ENCODE measurements at places on chromosomes 4 and X. TPM values are rescaled to one million over a fixed set of nuclear protein-coding genes. Genes with fewer than 3 reads are reported as not detected.
A peak's percentile ranks its signal among the peaks of the same experiment; 100 is the strongest.

SPANXA2 gene
- not detected for total RNA-seq

GRCh38 chr4:153348006-153348405 lies 3.5 kb downstream of the MND1 start:
- peak; percentile 61 for DNase-seq
- no peak overlapping the region for H3K4me3 ChIP-seq
- 0 out of 3 replicates have a peak overlapping the region, but pooled peaks have one; percentile 23 for H3K27ac ChIP-seq
- H3K4me1 ChIP-seq: peaks cover 16% of the 10 kb centered on the region

DNA sequence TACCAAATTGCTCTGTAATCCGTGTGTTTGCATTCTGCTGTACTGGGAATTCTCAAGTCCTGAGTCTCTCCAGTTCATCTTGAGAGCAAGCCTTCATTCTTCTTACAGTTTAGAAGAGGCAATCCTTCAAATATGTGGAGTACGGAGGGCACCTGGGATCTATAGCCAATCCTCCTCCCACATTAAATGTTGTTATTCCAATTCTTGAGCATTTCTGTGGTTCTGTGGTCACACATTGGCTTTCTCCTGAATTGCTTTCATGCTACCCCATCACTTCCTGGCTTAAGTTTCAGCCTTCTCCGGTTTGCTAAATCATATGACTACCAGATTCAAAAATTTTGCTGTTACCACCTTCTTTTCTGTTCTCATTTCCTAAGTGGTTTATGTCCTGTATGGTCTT lies 611.1 kb downstream of the PCDH19 start:
- DNase-seq: no peak
- H3K36me3 ChIP-seq: no peaks in the 10 kb centered on the region
- H3K27ac ChIP-seq: no peak overlapping the region
- no peaks in the 10 kb centered on the region for H3K4me1 ChIP-seq
- no peak overlapping the region for H3K4me3 ChIP-seq

DNA sequence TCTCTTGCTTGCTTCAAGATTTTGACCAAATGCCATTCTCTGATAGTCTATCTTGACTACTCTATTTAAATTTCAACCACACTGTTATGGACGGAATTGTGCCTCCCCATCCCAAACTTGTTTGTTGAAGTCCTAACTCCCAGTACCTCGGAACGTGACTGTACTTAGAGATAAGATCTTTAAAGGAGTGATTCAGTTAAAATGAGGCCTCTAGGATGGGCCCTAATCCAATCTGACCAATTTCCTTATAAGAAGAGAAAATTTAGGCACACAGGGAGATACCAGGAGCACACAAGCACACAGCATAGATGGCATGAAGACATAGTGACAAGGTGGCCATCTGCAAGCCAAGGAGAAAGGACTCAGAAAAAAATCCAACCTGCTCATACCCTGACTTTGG lies 269.9 kb downstream of the KCNIP4 start:
- H3K36me3 ChIP-seq: no peaks in the 10 kb centered on the region
- no peak overlapping the region for H3K27ac ChIP-seq
- H3K4me3 ChIP-seq: no peak overlapping the region
- no peak for DNase-seq

Measured in K562 (cell line).